ENCODE measurements at places on chromosomes 6 and 20.

DNA sequence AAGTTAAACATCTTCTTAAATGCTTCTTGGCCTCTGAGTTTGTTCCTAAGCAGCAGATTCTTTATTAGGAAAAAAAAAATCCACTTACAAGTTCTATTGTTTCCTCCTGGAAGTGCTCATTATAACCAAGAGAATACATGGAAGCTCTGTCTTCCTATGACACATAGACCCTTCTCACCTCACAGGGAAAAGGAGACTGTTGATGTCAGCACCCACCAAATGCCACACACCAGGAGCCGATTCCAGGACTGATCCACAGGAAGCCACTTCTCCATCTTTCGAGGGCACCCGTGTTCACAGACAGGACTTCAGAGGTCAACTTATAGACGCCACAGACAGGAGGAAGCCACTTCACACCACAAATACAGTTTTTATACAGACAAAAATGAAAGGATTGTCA lies 13.4 kb upstream of the BNIP5 start:
- no peak for DNase-seq

- DNase-seq = no peak
Measured at GRCh38 chr20:9977629-9978028, 57.2 kb upstream of the ANKEF1 start.

DNA sequence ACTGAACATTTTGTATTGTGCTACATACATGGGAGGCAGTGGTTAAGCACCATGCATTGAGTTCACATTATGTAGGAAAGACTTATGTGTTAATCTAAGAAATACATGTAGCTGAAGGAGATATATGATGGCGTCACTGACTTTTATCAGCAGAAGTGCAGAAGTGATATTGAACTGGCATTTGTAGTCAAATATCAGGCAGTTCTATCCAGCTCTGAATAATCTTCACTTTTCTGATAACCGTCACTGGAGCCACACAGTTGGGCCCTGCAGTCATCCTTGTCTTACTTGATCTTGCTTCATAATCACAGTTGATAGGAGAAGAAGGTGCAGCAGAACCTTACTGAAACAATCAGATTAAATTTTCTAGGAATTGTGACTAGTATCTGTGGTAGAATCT lies 26.4 kb downstream of the CRISP1 start:
- no peak for DNase-seq

DNA sequence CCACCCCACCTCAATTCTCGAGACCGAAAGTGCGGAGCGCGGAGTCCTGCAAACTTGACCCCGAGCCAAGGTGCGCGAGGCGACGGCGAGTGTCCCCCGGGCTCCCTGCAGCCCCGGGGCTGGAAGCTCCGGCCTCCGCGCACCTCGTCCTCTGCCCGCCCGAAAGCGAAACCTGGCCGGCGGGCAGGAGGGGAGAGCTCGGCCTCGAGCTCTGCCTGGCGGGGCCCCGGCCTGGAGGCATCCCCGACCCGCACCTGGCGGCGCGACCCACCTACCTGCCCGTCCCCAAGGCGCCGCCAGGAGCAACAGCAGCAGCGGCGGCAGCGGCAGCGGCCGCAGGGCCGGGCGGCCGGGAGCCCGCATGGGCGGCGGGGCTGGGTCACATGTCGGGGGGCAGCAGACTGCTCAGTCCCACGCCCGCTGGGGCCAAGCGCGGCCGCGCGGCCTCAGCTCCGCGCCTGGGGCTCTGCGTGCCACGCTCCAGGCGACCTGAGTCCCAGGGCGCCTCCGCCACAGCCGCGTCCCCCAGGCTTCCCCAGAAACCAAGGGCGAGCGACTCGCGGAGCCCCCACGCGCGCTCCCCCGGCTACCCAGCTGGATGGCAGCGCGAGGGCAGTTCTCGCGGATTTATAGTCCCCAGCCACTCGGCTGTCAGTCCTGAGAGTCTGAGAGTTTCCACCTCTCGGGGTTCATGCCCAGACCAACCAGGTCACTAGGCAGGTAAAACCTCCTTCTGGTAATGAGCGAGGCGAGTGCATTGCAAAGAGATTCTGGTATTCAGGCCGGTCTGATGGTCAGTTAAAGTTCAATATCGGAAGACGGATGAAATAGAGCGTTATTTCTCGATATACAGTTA lies at the start of gene IL20RA:
Gene IL20RA, minus strand, starts transcription at position 600 of the 856 bp plus-strand sequence. Its CDS starts 237 bp downstream, at position 363.
- DNase-seq = peak; percentile 24

DNA sequence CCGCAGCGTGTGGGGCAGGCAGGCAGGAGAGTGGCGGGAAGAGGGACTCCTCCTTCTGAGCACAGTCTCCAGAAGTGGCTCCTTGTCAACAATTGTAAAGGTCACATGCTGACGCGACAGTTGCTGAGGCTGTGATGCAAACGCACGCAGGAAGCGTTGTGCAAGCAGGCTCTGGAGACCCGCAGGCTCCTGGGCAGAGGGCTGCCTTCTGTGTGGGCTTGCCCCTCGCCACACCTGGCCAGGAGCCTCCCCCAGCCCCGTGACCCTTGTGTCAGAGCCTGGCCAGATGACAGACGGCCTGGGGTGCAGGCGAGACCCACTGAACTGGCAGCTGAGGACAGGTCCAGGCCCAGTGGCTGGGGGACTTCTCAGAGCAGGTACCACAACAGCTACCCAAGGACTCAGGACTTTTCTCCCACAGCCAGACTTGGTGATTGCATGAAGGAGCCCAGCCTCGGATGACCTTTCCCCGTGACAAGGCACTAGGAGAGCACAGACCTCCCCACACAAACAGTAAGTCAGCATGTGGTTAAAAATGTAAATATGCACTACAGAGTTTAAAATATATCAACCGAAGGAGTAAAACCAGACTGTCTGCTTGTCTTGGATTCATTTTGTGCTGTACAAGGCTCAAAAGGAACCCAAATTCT lies 222.1 kb upstream of the RREB1 start:
- DNase-seq = no peak

GRCh38 chr20:37935435-37935834 lies 32.5 kb downstream of the VSTM2L start:
- no peak for DNase-seq

DNA sequence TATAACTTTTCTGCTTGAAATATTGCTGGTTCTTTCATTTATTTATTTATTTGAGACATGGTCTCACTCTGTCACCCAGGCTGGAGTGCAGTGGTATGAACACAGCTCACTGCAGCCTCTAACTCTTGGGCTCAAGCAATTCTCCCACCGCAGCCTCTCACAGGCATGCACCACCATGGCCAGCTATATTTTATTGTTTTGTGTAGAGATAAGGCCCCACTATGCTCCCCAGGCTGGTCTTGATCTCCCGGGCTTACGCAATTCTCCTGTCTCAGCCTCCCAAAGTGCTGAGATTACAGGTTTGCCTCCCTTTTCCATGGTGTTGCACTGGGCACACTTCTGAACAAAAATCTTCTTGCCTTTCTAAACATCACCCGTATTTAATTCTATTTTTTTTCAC lies 39.1 kb upstream of the RNGTT start:
- DNase-seq = no peak

- DNase-seq = no peak
Measured at GRCh38 chr6:6993503-6994237, 114.1 kb upstream of the RREB1 start.

DNA sequence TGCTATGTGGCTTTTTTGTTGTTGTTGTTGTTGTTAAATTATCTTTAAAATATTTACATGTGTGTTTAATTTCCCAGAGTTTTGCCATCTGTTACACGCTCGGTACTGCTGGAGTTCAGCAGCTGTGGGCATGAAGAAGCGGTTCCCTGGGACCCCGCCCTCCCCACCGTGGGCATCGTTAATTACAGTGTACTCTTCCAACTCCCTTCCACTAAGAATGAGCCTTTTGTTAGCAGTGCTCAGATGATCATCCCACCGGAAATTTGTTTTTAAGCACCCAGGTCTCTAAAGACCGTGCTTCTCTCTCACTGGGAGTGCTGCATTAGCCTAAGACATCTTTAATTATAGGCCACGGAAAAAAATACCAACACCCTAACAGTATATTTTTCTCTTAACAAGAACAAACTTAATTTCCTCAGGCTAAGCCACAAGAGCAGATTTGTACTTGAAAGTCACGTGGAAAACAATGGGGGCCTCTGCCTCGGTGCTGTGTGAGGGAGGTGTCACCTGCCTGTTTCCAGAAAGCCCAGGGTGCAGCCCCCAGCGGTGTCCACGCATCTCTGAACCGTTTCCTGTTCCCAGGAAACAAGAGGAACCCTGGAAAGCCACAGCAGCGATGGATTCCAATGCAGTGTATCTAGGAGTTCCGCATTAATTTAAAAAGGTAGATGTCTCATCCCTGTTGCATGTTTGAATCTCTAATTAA lies 113.3 kb upstream of the FRMD1 start:
- no peak for DNase-seq

GRCh38 chr20:47118206-47118605 lies 223.6 kb downstream of the EYA2 start:
- no peak for DNase-seq

DNA sequence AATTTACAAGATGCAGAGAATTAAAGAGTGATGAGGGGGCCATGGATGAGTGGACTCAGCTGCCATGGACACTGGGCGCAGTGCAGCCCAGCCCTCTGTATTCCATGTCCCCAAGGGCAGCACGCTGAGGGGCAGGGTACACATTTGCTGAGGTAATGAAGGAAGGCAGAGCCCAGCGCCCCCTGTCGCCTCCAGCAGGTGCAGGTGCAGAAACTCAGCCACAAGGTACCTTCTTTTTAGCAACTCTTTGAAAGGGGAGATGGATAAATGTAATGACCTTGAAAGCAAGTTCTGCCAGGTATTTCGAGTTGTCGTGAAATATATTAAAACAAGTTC lies 7.1 kb downstream of the CD93 start:
- no peak for DNase-seq

GRCh38 chr6:49933526-49933925 lies 30.4 kb downstream of the DEFB114 start:
- no peak for DNase-seq

GRCh38 chr6:158633127-158633526 lies 11.4 kb downstream of the DYNLT1 start:
- no peak for DNase-seq

DNA sequence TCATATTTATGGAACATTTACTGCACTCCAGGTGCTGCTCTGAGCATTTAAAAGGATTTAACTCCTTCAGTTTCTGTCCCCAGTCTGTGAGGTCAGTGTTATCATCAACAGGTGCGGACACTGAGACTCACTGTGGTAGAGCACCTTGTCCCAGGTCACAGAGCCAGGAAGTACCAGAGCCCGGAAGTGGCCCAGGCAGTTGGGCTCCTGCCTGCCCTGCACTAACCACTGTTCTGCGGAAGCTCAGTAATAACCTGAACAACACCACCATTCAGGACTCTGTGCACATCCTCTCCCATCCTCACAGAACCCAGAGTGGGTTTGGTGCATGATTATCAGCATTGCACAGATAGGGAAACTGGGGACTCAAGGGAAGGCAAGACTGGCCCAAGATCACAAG lies 16.8 kb upstream of the SIRPG start:
- no peak for DNase-seq

GRCh38 chr20:36833275-36834020 lies 42.5 kb upstream of the TLDC2 start:
- DNase-seq = no peak

GRCh38 chr20:46651091-46651962 lies at the start of gene SLC13A3:
Gene SLC13A3 (minus strand): TSS chr20:46651459. CDS start chr20:46651421, 38 bp downstream.
- DNase-seq = peak; percentile 54

DNA sequence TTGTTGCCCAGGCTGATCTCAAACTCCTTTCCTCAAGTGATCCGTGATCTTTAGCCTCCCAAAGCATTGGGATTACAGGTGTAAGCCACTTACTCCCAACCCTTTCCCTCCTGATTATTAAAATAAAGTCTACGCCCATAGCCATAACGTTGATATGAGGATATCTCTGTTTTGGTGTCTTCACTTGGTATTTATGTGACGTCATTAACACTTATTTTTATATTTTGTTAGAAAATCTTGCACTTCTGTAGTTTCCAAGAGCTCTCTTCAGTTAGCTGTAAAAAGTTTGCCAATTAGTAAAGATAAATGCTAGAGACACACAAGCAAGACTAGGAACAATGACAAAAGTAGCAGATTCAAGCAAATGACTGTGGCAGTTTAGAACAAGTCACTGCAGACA lies 115.6 kb upstream of the HSF2 start:
- DNase-seq = no peak

GRCh38 chr20:39943336-39943735 lies 745.7 kb downstream of the MAFB start:
- DNase-seq = no peak

DNA sequence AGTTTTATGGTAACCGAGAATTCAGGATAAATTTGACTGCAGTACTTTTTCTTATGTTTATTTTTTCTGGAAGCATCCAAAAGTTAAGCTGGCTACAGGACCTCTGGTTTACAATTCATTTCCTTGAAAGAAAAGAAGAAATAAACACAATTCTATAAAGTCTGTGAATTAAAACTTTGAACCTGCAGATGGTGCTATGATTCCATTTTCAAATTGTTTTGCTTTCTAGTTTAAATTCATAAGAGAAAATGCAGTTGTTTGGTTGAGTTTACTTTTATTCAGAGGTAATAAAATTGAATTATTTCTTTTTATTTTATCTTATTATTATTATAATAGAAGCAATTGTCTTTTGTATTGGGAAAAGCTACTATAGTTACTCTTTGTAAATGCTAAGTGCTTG lies 1.8 kb upstream of the VIP start:
- no peak for DNase-seq

GRCh38 chr6:69098910-69099309 lies 463.8 kb downstream of the ADGRB3 start:
- DNase-seq = no peak

- no peak for DNase-seq
Measured at GRCh38 chr6:43299338-43300293, 1.6 kb downstream of the SLC22A7 start.

DNA sequence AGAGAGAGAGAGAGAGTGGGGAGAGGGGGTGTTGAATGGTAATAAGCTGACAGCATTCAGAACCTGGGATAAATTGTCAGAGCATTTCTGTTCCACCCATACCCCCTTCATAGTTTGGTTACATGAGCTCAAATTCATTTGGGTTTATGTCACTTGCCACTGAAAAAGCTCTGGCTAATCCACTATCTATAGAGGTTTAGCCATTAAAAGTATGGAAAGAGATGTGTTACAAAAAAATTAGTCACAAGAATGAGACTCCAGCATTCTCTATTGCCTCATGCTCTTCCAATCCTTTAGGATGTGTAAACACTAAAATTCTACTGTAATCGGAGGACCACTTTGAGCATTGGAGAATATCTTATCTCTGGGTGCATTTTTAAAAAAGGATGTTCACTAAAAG lies 297.6 kb upstream of the TCF21 start:
- DNase-seq = no peak

GRCh38 chr6:107114213-107114925 lies 946 bp downstream of the BEND3 start:
- DNase-seq = peak; percentile 90

Measured in frontal cortex (tissue), 4 donors.